Stimulated activated CD4-positive, alpha-beta T cell treated with anti-CD3 and anti-CD28 coated beads, Interleukin-15, amount 100 ng/mL, for 24 hours (primary cell): ENCODE measurements at places on chromosomes 6 and 20.

DNA sequence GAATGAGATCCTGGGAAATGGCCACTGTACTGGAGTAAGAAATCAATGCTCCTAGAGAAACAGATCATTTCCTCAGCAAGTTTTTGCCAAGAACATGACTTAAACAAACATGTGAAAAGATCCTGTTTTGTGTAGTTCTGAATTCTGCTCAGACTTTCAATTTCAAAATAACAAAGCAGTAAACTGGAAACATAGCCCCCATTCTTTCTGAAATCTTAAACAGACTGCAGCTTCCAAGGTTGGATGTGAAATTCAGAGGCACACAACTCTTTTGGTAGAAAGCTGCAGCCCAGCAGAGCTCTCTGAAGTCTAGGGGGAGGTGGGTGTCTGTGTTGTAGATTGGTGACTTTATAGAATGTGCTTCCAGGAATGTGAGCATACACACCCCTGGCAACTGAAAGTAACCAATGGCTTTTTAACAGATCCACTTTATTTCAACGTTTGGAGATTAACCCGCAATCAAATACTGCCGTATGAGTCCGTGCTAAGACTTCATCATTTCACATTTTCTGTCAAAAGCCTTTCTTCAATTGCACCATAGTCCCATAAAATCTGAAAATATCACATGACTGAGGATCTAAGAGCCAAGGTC is 86.4 kb downstream of the ATXN1 start:
- no peak for DNase-seq

DNA sequence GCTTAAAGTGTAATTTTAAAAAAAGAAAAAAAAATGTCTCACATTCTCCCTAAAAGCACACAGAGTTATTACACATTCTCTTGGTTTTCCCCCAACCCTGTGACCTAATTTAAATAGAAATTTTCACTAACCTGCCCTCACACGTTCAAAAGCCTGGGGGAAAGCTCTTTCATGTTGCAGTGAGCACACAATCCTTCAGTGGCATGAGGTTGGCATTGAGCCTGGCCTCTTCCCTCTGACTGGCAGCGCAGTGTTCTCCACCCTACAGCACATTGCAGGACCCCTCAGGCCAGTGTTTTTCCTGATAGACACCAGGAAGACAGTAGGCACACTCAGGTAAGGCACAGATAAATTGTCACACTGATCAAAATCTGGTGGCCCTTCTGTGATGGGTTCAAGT is 34.1 kb downstream of the TNFRSF21 start:
- DNase-seq, result no peak

GRCh38 chr6:127121637-127121960 is 3.1 kb downstream of the RSPO3 start:
- no peak for DNase-seq

GRCh38 chr20:2144850-2145249 is 43.2 kb downstream of the STK35 start:
- no peak for DNase-seq

GRCh38 chr6:142871910-142872331 is 73.1 kb downstream of the HIVEP2 start:
- DNase-seq, result peak; percentile 63

GRCh38 chr6:168648240-168649125 is 207.5 kb downstream of the SMOC2 start:
- no peak for DNase-seq

- DNase-seq, result no peak
These were observed 4.8 kb upstream of the SDCBP2 start for GRCh38 chr20:1333462-1334369.

DNA sequence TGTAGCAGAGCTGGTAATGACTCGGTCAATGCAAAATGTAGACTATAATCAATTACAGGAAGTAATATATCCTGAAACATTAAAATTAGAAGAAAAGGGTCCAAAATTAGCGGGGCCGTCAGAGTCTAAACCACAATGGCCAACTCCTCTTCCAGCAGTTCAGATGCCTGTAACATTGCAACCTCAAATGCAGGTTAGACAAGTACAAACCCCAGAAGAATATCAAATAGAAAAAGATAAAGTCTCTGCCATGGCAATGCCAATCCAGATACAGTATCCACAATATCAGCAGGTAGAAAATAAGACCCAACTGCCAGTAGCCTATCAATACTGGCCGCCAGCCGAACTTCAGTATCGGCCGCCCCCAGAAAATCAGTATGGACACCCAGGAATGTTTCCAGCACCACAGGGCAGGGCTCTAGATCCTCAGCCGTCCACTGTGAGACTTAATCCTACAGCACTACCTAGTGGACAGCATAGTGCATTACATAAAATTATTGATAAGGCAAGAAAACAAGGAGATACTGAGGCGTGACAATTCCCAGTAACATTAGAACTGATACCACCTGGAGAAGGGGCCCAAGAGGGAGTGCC is 158.4 kb downstream of the GPX5 start:
- no peak for DNase-seq

GRCh38 chr6:134094441-134094840 is 42.0 kb upstream of the SLC2A12 start:
- no peak for DNase-seq

GRCh38 chr6:42781546-42781795 is 381 bp upstream of the BICRAL start:
- DNase-seq, result no peak

GRCh38 chr6:131322125-131322524 is 186.9 kb downstream of the AKAP7 start:
- no peak for DNase-seq

DNA sequence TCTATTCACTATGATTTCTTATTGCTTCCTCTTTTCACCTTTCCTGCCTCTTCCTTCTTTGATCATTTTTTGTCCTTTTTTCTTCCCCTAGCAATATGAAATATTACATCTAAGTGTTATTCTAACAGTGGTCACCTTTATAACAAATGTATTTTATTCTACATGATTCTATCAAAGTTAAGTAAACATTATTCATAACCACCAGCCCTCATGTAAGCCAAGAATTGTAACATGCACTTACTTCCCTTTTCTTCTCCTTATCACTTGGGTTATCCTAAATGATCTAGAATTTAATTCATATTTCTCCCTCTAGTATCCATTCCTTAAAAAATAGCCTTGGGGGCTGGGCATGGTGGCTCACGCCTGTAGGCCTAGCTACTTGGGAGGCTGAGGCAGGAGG is 88.3 kb upstream of the SLC22A23 start:
- DNase-seq, result no peak

- DNase-seq, result no peak
These were observed 15.9 kb upstream of the GDAP1L1 start for GRCh38 chr20:44231193-44231592.

GRCh38 chr6:134020071-134020470 is 32.4 kb downstream of the SLC2A12 start:
- no peak for DNase-seq

GRCh38 chr20:63090682-63091571 is 84.2 kb upstream of the BHLHE23 start:
- no peak for DNase-seq

GRCh38 chr6:22133357-22133756 is 163.5 kb downstream of the PRL start:
- DNase-seq, result no peak

DNA sequence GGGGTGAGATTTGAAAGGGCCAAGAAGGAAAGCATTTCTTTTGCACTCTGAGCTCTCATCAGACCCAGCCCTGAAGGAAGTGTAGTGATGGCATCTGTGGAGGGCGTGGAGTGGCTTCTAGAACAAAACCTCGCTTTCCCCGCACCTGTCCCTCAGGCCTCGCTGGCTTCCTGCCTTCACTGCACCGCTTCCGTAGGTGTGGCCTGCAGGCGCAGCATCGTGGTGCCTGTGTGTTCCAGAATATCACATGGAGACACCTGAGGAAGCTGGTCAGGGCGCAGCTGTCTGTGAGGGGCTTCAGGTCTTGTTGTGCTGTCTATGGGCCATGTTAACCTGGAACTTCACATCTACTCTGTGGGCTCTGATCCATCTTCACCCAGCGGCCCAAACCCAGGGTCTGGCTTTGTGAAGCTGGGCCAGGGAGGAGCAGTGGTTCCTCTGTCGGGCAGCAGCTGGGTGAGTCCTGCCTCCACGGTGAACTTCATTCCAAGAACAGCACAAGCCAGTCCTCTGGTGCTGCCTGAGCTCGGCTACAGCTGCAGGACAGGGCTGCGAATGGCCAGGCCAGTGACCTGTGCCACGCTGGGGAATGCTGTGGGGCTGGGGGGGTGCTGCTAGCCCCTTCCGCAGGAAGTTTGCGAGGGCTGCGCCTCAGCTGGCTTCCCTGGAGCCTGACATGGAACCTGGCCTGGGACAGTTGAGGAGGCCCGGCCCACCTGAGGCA is 40.9 kb downstream of the DSTN start:
- peak; percentile 62 for DNase-seq

DNA sequence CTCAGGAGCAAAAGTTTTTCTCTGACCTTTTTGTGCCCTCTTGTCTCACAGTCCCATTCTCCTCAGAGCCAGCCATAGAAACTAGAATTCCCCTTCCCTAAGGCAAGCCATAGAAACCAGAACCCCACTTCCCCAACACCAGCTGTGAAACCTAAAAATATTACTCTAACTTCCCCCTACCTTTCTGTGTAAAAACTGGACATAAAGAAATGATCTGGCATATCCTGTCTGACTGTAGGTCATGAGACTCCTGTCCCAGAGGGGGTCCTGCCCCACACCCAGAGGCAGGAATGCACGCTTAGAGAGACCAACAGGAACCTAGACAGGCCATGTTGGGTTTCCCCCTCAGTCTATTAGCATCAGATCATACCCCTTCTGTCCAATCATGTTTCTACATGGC is 140.6 kb upstream of the SLC22A16 start:
- DNase-seq, result no peak

DNA sequence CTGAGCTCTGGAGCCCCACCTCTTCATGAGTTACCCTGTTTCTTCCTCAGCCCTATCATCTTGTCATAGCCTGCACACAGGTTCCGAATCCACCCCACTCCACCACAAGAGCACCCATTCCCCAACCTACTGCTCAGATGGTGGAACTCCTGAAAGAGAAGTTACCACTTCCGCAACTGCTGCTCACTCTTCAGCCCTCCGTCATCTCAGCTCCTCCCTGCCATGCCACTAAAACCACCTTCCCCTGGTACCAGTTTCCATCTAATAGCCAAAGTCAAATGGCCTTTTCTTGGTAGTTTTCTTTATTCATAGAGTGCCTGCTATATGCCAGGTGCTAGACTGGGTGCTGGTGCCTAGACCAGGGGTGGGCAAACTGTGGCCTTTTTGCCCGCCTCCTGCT is 3.9 kb downstream of the RAB22A start:
- no peak for DNase-seq

DNA sequence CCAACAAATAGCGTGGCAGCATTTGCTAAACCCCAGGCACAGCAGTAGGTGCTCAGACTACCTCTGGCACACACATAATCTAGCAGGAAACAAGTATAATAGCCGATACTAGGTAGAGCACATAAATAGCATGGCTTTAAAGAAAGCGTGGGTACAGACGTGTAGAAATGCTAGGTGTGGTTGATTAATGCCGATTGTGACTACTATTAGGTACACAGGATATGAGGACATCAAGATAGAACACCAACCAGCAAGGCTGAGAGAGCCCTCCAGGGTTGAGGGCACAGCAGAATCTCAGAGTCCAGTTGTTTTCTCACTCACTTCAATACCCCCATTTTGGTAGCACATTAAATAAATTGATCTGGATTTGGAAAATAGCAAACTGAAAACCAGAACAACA is 100.5 kb downstream of the PKHD1 start:
- DNase-seq, result no peak

GRCh38 chr6:39327507-39327906 is 5.0 kb upstream of the KCNK16 start:
- DNase-seq, result no peak

DNA sequence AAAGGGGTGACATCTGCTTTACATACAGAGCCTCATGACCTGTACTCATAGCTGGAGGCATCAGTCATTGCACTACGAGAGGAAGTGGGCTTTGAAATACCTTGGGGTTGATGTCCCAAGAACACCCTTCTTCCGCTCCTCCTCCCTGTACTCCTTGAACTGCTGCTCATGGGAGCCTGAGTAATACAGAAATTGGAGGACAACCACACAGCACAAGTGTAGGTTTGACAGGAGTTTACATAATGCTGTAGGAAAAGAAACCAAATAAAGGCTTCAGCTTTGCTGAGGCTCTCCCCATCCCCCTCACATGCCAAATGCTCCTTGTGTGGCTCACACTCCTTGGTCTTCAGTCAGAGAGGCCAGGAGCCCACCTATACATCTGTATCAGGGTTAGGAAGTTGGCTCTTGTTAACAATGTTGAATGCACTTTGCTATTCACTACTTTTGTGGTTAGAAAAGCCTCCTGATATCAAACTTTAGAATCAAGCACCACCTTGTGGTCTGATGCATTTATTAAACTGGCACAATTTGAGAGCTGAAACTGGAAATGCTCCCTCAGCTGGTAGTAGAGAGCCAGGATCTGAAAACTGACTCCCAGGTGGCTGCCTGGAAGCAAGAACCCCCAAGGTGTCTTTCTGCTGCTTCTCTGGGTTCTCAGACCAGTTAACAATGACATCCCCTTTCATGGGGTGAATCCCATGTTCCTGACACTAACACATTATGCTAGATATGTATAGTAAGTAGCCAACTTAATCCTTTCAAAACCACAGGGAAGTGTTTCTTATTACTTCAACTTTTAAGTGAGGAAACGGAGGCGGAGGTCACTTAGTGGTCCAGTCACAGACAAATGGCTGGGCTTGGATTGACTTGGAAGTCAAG is 56.2 kb upstream of the EDN1 start:
- peak; percentile 40 for DNase-seq

DNA sequence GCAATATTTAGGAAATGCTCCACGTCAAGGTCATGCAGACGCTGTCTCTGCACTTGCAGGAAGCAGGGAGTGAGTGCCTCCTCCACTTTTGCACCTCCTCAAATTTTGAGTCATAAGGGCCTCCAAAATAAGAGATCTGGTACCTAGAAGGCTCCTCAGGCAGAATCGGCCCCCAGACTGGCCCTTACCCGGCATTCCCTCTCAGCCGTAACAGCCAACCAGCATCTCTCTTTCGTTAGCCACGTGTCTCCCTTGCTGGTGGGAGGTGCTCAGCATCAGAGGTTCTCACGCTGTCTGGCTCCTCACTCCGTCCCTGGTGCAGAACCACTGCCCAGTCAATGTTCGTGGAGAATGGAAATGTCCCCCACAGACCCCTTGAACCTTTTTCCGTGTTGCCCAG is 75.3 kb downstream of the ANKRD60 start:
- DNase-seq, result no peak

DNA sequence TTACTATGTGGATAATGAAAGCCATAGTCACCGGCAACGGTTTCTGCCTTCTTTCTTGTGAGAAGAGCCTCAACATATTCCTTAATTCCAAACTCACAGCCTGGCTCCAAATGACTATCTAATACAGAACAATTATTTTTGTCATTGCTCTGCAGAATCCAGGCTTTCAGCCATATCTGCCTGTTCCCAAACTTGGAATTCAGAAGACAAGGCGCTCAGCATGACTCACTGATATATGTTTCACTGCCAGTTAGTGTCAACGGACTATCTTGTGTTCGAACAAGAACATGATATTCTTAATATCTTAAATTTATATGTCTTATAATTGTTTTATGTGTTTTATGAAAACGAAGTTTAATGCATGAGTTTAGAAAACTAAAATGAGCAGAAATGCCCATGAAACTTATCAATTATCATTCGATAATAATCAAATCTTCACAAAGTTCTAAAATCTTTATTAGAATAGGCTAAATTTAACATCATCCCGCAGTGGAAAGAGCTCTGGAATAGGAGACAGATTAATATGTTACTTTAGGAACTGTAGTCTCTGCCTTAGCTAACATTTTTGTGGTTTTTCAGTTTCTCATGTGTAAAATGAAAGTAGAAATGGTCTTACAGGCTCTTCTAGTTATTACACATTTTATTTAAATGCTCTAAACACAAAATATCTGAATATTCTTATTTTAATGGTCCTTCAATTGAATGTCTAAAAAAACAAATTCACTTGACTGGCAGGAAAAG is 669.3 kb upstream of the GJE1 start:
- no peak for DNase-seq
